ENCODE measurements at places on chromosomes 3 and 15. TPM values are rescaled to one million over a fixed set of nuclear protein-coding genes. Genes with fewer than 3 reads are reported as not detected.

The ALG3 gene
- total RNA-seq: 22.2 TPM

The GOLGA8G gene
- total RNA-seq: not detected

The COPG1 gene
- 90.1 TPM for total RNA-seq

The GP5 gene
- total RNA-seq: not detected

The IL5RA gene
- 0.12 TPM for total RNA-seq

The TNNC1 gene
- total RNA-seq: 0.44 TPM

The ITIH1 gene
- total RNA-seq: 0.32 TPM

The ARL14 gene
- 2.6 TPM for total RNA-seq

The ADAM10 gene
- 41.9 TPM for total RNA-seq

The CYP11A1 gene
- total RNA-seq: 0.28 TPM

The C3orf49 gene
- not detected for total RNA-seq

The MESP2 gene
- 0.38 TPM for total RNA-seq

The GRAMD2A gene
- total RNA-seq: not detected

The BOC gene
- total RNA-seq: 8.3 TPM

The TGM4 gene
- not detected for total RNA-seq

The LHFPL4 gene
- total RNA-seq: 0.37 TPM

GRCh38 chr15:96335411-96336024 lies 5.0 kb downstream of the NR2F2 start:
- no peak for DNase-seq
- H3K4me3 ChIP-seq: peak overlapping the region; percentile 52
- H3K36me3 ChIP-seq: no peaks in the 10 kb centered on the region
- no peaks in the 10 kb centered on the region for H3K27me3 ChIP-seq
- peak overlapping the region; percentile 90 for H3K27ac ChIP-seq

DNA sequence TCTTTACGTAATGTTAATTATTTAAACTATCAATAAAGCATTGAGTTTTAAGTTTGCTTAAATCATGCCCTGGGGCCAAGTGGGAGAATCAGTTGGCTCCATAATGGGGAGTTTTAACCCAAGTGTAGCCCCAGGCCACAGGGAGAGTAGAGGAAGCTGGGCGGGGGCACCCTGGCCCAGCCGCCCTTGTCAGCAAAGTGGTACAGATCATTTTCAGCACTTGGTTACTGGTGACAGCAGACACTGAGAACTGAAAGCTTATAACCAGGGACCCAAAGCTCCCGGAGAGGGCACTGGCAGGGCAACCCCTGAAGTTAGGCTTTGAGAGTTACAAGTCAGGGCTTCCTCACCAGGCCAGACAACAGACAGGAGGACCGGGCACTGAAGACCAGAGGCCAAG lies 90.6 kb downstream of the SEMA5B start:
- no peak overlapping the region for H3K4me3 ChIP-seq
- no peak for DNase-seq
- H3K27ac ChIP-seq: no peak overlapping the region
- H3K4me1 ChIP-seq: no peaks in the 10 kb centered on the region

DNA sequence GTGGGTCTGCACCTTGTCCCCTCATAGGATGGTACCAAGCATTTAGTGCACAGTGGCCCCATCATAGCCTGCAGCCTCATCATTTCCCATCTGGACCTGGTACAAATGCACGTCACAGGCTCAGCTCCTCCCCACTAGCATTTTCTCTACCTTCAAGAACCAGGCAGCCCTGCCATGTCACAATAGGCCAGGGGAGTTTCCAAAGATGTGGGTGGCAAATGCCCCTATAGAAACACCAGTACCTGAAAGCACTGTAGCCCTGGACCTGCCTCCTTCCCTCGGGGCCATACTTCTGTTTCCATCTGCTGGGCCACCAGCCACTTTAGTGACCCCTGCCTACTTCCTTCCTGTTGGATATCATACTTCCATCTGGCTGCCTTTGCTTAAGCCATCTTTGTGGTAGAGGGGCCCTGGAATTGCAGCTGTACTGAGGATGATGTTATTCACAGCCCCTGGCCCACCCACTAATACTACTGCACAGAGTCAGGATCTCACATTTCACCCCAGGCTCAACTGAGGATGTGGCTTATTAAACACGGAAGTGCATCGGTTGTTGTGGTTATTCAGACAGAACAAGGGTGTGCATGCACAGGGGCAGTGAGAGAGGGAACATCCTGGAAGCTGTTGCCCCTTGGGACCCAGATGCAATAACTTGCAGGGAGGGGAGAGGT lies 3.8 kb downstream of the TCTA start:
- no peaks in the 10 kb centered on the region for H3K36me3 ChIP-seq
- no peaks in the 10 kb centered on the region for H3K4me1 ChIP-seq
- no peak for DNase-seq
- no peaks in the 10 kb centered on the region for H3K27me3 ChIP-seq
- no peak overlapping the region for H3K4me3 ChIP-seq

DNA sequence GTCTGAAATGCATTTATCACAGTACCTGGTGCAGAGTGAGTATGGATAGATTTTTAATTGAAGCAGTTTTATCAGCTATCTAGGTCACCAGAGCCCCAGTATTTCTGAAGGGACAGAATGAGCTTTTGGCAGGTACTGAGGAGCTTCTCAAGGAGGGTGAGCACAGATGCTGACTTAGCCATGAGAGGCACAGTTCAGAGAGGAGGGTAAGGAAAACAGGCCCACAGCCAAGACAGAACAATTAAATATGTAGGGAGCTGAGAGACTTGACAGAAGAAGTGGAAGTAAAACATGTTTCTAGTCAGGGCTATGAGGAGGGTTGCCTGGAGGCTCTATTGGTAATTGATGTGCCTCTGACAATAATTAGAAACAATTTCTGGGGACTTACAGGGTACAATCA lies 20.1 kb downstream of the ZNF80 start:
- H3K4me1 ChIP-seq: no peaks in the 10 kb centered on the region
- H3K27me3 ChIP-seq: no peaks in the 10 kb centered on the region

DNA sequence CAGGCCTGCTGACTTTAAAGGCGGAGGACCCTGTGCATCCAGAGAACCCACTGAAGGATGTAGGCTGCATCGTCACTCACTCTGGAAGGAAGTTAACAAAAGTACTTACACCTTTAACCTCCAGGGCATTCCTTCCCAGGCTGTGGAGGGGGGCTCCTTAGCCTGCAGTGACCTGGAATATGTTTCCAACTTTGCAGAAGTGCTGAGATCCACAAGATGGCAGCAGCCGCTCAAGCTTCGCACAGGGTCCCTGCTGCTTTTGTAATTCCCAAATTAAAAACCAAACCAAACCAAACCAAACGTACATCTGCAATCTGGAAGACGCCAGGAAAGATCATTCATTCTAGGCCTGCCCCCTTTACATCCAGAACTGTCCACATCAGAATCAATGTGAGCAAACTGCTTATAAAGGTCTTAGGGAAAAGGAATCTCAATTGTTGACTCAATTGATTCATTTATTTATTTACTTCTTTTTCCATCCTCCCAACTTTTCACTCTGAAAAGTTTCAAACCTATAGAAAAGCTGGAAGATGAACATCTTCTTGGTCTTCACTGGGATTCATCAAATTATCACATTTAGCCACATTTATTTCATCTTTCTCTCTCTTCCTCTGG lies 70.5 kb upstream of the KLHL25 start:
- no peak overlapping the region for H3K4me3 ChIP-seq
- no peaks in the 10 kb centered on the region for H3K27me3 ChIP-seq
- H3K27ac ChIP-seq: no peak overlapping the region
- H3K4me1 ChIP-seq: no peaks in the 10 kb centered on the region

DNA sequence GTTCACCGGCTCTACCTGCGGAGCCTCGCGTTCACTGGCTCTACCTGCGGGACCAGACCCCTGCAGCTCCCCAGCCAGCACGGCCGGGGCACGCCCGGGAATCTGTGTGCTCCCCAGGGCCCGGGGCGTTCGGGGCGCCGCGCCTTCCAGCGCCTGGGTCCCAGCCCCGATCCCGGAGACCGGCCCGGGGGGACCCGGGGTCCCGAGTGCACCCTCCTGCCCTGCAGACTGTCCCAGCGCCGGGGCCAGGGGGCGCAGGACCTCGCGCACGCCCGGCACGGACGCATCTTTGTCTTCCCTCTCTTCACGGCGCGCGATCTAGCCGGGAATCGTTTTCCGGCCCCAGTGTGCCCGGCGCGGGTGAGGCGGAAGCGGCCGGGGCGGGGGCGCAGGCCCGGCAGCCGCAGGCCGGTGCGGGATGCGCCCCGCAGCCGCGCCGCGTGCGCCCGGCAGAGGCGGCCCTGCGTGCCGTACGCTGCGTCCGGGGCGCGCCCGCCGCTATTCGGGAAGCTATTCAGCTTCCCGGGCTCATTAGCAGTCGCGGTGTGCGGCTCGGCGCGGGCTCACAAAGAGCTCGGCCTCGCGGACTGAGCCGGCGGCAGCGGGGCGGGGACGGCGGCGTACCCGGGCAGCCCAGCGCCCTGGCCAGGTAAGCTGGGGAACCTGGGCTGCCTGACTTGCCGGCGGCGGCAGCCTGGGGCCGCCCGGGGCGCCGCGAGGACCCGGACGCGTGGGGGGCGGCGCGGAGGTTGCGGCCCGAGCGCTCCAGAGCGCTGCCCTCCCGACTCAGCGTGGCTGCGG lies at the start of gene APBA2:
TSS of gene APBA2 (plus strand) at position 345 of the 801 bp plus-strand sequence. CDS start 167,911 bp downstream, outside the sequence.
- no peak within 1 kb of the TSS for H3K27ac ChIP-seq
- no peaks in the 10 kb centered on the region for H3K36me3 ChIP-seq
- H3K4me3 ChIP-seq: peak within 1 kb of the TSS; percentile 40
- no peak for DNase-seq
- no peaks in the 10 kb centered on the region for H3K27me3 ChIP-seq

DNA sequence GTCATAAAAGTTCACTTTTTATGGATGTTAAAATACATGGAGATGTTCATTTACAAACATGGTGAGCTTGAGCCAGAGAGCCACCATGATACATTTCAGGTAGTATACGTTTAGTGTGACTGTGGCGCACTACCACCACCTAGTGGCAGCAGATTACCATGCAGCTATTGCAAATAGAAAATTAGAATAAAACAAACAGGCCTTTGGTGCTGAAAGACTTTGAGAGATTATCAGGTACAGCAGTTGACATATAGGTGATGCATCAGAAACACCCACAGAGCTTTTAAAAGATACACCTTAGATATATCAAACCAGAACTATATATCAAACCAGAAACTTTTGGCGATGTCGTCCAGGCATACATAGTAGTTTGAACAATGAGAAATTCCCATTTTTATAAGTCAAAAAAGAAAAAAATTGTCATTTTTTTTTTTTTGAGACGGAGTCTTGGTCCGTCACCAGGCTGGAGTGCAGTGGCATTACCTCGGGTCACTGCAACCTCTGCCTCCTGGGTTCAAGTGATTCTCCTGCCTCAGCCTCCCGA lies 42.0 kb upstream of the ICE2 start:
- H3K4me3 ChIP-seq: no peak overlapping the region
- no peaks in the 10 kb centered on the region for H3K4me1 ChIP-seq
- H3K27me3 ChIP-seq: no peaks in the 10 kb centered on the region
- H3K27ac ChIP-seq: no peak overlapping the region
- DNase-seq: peak; percentile 45

DNA sequence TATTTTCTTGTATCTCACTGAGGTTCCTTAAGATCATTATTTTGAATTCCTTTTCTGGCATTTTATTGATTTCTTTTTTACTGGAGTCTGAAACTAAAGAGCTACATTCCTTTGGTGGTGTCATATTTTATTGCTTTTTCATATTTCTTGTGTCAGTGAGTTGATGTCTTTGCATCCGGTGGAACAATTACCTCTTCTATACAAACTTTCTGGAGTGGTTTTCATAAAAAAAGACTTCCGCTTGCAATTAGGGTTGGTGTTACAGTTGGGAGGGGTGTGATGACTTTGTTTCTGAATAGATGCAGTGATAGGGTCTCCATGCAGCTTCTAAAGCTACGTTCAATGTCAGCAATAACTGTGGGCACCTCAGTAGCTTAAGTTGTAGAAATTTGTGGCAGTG lies 181.7 kb downstream of the LPP start:
- no peak for DNase-seq
- no peak overlapping the region for H3K4me3 ChIP-seq
- H3K27me3 ChIP-seq: no peaks in the 10 kb centered on the region
- H3K36me3 ChIP-seq: no peaks in the 10 kb centered on the region

- no peak for DNase-seq
- H3K27me3 ChIP-seq: no peaks in the 10 kb centered on the region
- no peak overlapping the region for H3K4me3 ChIP-seq
- H3K27ac ChIP-seq: peak overlapping the region; percentile 22
- no peaks in the 10 kb centered on the region for H3K36me3 ChIP-seq
- H3K4me1 ChIP-seq: peaks cover 11% of the 10 kb centered on the region
Measured at GRCh38 chr3:12991481-12991837, 81.8 kb downstream of the IQSEC1 start.

- H3K27me3 ChIP-seq: no peaks in the 10 kb centered on the region
- peaks cover 3% of the 10 kb centered on the region for H3K4me1 ChIP-seq
- no peak overlapping the region for H3K27ac ChIP-seq
- no peak for DNase-seq
- no peak overlapping the region for H3K4me3 ChIP-seq
Measured at GRCh38 chr15:81098861-81099651, 35.0 kb upstream of the CFAP161 start.

GRCh38 chr3:101848326-101848725 lies 988 bp upstream of the NFKBIZ start:
- peak overlapping the region; percentile 100 for H3K27ac ChIP-seq
- DNase-seq: no peak
- peak overlapping the region; percentile 5 for H3K4me3 ChIP-seq

GRCh38 chr3:11155341-11156025 lies 1.2 kb downstream of the HRH1 start:
- H3K27me3 ChIP-seq: no peaks in the 10 kb centered on the region
- H3K36me3 ChIP-seq: no peaks in the 10 kb centered on the region
- no peaks in the 10 kb centered on the region for H3K4me1 ChIP-seq

DNA sequence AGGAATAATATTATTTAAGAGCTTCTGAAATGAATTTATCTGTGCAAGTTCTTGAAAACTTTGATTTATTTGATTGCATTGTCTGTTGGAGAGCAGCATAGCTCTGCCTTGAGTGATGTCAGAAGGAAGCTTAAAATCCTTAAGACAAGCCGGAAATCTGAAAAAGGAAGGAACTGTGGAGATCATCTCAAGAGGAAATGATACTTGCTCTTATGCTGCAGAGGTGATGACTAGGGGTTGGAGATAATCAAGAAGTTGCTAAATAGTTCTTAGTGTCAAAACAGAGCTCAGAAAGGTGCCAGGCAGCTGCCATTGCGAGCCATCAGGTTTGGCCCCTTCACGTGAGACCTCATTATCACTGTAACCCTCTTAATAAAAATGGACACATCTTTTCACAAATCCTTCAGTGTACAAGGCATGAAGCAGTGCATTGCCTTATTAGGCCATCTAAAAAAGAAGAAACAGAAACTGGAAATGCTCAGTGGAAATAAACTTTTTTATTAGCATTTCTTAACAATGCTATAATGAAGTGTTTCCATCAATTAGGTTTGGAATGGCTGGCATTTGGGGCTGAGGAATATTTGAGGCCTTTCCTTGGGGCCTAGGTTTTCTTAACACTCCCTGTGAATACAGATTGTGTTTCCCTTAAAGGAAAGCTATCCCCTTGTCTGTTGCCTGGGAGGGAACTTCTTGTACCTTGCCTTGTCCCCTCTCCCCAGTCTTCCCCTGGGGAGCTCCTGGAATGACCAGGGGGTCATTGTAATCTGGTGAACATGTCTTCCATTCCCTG lies 34.5 kb upstream of the VILL start:
- no peaks in the 10 kb centered on the region for H3K36me3 ChIP-seq
- H3K27ac ChIP-seq: no peak overlapping the region
- H3K27me3 ChIP-seq: no peaks in the 10 kb centered on the region
- no peak for DNase-seq
- no peak overlapping the region for H3K4me3 ChIP-seq

All from pancreas (tissue), 10 donors.